Mesenchymal stem cell (in vitro differentiated cells and primary cell): ENCODE measurements at places on chromosomes 1 and 21.

DNA sequence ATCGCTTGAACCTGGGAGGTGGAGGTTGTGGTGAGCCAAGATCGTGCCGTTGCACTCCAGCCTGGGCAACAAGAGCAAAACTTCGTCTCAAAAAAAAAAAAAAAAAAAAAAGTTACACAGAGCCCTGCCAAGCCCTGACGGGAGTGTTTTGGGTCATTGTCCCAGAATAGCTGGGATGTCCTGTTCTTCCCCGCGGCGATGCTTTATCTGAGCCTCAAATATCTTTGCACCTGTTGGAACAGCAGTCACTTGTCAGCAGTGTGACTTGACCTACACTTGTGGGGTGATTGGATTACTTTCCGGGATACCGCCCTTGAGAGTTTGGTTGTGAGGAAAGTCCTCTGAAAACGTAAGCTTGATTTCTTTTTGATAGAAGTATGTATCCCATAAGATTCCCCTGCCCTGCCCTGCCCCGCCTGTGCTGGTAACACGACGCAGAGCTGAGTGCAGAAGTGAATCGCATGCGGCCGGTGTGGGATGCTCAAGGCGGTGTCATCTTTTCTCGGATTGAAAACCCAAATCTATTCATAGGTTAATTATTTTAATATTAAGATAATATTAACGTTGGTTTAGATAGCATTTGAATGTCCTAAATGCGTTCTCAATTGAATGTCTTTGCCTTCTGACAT, 50.9 kb downstream of the PCNT start:
- no peak for DNase-seq

DNA sequence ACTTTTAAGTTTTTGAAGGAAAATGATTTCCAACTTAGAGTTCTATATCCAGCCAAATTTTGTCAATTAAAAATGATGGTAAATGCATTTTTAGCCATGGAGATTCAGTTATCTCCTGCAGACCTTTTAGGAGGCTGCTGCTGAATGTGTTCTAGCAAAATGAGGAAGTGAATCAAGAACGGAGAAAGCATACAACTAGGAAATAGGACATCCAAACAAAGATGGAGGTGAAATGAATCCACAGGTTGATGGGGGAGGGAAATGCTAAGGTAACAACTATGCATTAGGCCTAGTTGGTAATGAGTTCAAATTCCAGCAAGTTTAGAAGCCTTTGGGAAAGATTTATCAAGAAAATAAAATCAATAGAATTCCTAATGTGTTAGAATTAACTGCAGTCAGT, 80.5 kb downstream of the FNBP1L start:
- DNase-seq: no peak

GRCh38 chr1:161115132-161115711, 2.6 kb downstream of the PFDN2 start:
- peak; percentile 84 for DNase-seq

DNA sequence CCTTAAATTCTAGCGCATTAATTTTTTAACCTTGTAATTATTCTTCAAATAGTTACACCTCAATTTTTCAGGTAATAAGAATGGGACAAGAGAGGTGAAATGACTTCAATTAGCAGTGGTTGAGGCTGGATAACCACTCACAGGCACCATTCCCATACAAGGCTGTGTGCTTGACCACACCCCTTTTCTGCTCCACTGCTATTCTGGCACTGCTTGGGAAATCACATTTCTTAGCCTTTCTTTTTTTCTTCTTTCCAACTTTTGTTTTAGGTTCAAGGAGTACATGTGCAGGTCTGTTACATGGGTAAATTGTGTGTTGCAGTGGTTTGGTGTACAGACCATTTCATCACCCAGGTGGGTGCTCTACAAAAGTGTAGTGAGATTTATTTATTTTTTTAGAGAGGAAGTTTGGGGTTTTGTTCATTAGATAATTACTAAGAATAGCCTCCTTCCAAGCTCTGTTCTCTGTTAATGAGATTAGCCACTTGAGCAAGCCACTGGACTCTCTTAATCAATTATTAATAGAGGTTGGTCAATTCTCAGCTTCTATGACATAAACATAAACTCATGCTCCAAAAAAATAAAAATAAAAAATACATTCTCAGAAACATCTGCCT, 14.4 kb downstream of the ILDR2 start:
- DNase-seq: no peak

- DNase-seq: no peak
These were observed 27.7 kb downstream of the DNAJC11 start for GRCh38 chr1:6673816-6674398.

DNA sequence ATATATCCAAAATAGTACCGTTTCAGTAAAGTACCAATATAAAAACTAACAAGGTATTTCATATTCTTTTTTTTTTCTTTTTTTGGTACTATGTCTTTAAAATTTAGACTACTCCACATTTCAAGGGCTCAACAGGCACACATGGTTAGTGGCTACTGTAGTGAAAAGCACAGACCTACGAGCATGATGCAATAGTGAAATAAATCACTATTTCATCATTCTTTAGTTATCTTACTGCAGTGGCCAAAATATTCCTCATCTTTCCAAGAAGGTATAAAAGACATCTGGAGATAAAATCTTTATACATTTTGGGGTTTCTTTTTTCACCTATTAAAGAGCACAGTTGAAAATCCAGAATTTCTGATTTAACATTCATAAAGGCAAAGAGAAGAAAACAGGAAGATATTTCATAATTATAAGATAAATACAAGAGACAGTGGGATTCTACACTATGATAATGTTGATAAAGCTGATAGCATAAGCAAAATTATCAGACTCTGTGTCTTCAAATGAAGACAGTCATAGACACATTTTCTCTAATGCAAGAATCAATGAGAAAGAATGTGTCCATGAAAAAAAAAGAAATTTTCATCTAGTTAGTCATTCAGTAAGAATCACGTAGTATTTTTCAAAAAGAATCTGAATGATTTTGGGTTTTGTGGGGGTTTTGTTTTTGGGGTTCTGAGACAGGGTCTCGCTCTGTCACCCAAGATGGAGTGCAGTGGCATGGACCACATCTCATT, 41.9 kb downstream of the CEP170 start:
- DNase-seq: peak; percentile 71

DNA sequence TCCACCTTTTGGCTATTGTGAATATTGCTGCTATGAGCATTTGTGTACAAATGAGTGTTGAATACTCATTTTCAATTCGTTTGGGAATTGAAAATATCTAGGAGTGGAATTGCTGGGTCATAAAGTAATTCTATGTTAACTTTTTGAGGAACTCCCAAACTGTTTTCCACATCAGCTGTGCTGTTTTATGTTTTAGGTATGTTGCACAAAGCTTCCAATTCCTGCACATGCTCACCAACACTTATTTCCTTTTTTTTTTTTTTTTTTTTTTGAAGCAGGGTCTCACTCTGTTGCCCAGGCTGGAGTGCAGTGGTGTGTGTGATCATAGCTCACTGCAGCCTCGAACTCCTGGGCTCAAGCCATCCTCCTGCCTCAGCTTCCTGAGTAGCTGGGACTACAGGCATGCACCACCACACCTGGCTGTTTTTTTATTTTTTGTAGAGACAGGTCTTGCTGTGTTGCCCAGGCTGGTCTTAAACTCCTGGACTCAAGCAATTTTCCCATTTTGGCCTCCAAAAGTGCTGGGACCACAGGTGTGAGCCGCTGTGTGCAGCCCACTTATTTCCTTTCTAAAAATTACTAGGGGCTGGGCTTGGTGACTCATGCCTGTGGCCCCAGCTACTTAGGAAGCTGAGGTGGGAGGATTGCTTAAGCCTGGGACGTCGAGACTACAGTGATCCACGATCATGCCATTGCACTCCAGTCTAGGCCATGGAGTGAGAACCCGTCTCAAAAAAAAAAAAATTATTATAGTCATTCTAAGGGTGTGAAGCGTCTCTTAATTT, 33.4 kb downstream of the TMCC2 start:
- peak; percentile 79 for DNase-seq

GRCh38 chr21:33755354-33755753, 113.1 kb downstream of the ITSN1 start:
- no peak for DNase-seq

- no peak for DNase-seq
These were observed 138.4 kb upstream of the DSCAM start for GRCh38 chr21:40985370-40985769.

DNA sequence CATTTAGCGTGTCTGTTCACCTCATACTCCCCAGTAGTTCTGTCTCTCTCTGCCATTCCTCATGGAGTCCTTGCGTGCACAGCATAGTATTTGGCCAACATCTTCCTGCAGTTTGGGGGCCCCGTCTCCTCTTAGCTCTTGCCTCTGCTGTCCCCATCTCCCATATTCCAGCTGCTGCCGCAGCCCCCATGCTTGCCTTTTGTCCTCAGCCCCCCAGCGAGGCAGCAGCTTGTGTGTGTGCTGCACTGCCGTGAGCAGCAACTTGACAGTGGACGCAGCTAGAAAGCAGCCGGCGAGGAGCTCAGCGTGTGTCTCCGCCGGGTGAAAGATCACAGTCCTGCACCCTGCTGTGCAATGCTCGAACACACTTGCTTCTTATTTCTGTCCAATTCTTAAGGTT, 164.2 kb upstream of the COL6A1 start:
- DNase-seq: no peak

GRCh38 chr1:31745096-31745945, 18.8 kb downstream of the ADGRB2 start:
- DNase-seq: peak; percentile 66

DNA sequence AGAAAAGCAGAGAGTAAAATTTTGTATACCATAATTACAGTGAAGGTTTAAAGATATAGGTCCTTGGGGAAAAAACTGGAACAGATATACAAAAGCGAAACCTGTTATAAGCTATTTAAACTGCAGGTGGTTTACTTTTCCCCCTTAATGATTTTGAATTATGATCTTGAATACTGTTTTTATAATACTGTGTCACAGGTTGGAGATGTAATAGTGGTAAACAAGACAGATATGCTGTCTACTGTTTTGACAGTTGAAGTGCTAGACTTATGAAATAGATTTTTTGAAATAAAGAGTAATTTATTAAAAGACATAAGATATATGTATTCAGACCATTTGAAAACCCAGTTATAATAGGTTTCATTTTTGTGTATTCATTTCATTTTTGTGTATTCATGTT, 129.4 kb downstream of the CD247 start:
- no peak for DNase-seq

GRCh38 chr21:30211071-30211470, 4.8 kb downstream of the CLDN8 start:
- no peak for DNase-seq

DNA sequence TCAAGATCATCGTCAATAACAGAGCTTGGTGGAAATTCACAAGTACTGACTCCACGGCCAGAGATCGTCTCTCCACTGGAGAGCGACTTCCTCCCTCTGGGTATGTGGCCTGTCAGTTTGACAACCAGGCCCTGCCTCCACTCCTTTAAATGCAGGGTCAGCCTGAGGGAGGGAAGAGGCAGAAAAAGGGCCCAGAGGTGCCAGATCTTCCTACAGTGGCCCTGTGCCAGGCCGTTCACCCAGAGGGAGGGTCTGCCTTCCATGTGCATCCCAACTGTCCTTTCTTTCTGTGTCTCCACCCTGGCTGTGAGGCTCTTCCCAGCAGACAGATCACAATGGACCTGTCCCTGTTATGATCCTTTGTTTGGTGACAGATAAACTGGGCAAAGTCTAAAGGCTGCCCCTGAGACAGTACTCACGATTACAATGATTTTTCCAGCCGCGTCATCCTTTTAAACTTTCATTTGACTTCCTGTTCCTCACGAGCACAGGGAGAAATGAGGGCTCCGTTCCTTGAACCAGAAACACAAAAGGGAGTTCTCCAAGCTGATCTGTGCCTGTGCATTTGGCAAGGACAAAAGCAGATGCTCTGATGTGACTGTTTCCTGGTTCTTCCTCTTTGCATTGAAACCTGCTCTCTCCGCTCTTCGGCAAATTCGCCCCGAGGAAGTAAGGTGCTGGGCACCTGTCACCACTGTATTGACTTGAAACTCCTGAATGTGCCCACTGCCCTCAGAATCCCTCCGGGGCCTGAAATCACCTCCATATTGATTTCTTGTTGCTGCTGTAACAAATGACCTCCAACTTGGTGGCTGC, 126.7 kb downstream of the PGBD5 start:
- DNase-seq: no peak

GRCh38 chr1:115978292-115978941, 2.1 kb downstream of the SLC22A15 start:
- DNase-seq: no peak

- DNase-seq: peak; percentile 79
These were observed 642 bp downstream of the TRIM62 start for GRCh38 chr1:33180911-33181890.

DNA sequence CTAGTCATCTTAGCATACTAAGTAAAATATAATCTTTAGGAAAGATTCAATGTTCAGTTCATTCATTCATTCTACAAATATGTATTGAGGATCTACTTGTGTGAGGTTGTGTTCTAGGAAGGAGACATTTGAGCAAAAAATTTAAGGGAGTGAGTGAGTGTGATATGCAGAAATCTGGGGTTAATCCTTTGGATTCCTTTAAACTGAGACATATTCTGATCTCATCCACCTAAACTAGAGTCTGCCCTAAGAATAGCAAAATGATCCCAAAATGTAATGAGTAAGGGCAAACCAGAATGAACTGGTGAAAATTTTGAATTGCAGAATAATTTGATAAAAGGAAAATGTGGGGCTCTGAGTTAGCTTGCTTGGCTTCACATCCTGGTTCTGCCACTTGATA, 8.6 kb downstream of the UBE2U start:
- DNase-seq: no peak
